GM20000 (cell line): ENCODE measurements at places on chromosomes 13 and 19.

DNA sequence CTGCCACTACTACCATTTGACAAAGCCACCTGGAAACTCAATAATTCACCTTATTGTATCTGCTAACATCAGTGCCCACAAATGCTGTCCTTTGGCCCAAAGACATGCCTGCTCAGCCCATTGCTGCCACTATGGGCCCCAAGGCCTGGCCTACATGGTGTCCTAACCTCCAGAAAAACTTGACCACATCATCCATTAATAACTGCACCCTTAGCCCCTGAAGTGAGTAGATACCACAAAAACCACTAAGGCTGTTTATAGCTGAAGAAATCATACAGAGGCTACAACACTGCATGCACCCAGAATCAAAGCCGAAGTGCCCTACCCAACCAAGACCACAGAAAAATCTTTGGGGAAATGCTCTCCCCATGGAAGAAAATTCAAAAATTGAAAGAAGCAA lies 932.8 kb upstream of the SLITRK6 start:
- no peak for DNase-seq

- no peak for DNase-seq
These were observed 24.7 kb downstream of the MAP2K2 start for GRCh38 chr19:4099041-4099764.

GRCh38 chr19:14487370-14488125 lies 8.4 kb downstream of the GIPC1 start:
- no peak for DNase-seq

DNA sequence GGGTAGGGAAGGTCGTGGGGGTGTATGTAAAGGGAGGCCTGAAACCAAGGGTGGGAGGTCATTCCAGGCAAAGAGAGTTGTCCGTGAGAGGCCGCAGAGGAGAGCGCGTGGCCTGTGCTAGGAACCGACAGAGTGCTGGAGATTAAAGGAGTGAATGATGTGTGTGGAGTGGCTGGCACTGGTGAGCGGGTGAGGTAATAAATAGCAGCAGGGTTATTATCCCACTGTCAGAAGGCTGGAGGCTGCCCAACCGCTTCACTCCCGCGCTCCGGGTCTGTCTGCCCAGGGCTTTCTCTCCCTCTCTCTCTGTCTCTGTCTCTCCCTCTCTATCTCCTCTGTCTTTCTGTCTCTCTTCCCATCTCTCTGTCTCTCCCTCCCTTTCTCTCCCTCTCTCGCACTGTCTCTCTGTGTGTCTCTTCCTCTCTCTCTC lies 17.4 kb downstream of the ZNF579 start:
- no peak for DNase-seq

DNA sequence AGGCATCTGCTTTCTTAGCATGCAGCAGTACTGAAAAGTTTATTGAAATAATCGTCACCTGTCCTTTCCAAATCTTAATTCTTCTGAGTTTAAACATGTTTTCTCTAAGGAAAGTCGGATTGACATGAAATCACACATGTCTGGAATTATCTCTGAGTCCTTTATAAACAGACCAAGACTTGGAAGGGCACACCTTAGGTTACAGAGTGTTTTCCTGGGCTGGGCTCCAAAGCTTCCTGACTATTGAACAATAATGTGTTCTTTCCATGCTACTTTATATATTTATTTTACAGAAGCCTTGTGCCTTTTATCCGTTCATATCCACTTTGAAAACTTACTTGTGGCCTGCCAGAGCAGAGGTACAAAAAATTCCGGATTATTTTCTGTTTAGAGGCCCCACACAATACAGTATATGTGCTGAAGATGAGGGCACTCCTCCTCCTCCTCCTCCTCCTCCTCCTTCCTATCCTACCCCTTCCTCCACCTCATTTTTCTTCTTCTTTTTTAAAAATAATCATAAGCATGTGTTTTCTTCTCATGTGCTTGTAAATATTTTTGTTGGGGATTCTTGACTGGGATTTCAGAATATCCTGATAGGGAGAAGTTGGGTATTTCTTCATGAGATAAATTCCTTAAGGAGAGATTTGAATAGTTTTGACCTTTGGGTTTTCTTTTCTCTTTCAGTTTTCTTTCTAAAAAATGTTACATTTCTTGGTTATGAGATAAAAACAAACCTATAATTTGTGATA lies 52.3 kb downstream of the LRCH1 start:
- no peak for DNase-seq

DNA sequence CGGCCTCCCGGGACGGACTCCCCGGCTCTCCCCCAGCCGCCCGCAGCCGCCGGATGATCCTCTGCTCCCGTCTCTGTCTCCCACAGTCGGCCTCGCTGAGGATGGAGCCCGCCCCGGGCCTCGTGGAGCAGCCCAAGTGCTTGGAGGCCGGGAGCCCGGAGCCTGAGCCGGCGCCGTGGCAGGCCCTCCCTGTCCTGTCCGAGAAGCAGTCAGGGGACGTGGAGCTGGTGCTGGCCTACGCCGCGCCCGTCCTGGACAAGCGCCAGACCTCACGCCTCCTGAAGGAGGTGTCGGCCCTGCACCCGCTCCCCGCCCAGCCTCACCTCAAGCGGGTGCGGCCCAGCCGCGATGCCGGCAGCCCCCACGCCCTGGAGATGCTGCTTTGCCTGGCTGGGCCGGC lies 6.8 kb downstream of the ADAT3 start:
- DNase-seq, result no peak

DNA sequence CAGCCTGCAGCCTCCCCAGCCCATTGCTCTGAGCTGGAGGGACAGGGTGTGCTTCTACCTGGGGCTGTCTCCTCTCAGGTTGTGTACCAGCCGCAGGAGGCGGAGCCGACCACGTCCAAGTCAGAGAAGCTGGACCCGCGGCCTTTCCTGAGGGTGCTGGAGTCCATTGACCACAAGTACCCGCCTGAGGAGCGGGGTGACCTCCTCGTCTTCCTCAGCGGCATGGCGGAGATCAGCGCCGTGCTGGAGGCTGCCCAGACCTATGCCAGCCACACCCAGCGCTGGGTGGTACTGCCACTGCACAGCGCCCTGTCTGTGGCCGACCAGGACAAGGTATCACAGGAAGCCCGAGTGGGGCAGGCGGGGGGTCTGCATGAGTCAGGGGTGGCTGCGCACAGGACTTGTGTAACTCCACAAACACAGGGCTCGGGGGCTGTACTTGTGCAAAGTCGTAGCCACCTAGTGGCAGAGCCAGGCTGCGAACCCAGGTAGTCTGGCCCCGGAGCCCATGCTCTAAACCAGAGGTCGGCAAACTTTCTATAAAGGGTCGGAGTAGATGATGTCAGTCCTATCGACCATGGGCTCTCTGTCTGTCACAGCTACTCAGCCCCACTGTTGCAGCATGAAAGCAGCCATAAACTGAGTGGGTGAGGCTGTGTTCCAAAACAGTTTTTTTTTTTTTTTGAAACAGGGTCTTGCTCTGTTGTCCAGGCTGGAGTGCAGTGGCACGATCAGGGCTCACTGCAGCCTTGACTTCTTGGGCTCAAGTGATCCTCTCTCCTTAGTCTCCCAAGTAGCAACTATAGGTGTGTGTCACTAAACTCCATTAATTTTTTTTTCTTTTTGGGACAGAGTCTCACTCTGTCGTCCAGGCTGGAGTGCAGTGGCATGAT lies 8.9 kb downstream of the DHX34 start:
- DNase-seq, result no peak

- no peak for DNase-seq
These were observed 3.7 kb downstream of the CDC34 start for GRCh38 chr19:535017-535835.

DNA sequence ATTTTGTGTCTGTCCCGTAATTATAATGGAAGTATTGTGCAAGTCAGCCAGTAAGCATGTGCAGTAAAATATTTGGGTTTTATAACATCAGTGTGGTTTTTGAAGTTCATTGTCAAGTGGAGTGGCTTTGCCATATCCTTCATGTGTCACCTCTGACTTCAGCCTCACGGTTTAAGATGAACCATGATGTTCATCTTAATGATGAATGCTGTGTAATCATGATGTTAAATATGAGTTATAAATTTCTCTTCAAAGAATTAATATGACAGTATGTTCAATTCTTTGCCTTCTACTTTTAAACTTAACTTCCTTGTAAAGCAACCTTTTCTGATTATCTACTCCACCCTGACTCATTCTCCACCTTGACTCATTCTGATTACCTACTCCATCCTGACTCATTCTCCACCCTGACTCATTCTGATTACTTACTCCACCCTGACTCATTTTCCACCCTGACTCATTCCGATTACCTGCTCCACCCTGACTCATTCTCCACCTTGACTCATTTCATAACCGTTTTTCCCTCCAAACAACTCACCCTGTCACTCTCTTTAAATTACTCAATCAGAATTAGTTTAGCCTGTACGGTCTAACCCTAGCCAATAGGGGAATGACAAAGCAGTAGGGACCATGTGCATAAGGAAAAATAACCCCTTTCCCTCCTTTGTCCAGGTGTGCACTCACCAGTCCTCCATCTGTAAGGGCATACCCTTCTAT lies 50.3 kb upstream of the ANKRD10 start:
- no peak for DNase-seq

DNA sequence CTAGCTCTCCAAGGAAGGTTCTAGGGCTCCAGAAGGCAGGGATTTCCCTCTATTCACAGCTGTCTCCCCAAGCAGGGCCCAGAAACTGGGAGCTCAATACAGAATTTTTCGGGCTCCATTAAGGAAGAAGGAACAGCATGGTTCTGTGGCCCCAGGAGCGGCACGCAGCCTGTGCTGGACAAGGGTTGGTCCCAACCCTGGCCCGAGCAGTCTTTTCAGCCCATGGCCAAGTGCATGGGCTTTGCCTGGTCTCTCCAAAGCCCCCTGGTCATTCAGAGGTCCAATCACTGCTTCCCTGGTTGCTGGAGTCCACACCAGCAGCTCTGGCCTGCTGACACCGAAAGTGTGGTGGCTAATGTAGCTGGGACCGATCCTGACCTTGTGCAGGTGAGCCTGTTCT lies 6.6 kb upstream of the PRKD2 start:
- no peak for DNase-seq

DNA sequence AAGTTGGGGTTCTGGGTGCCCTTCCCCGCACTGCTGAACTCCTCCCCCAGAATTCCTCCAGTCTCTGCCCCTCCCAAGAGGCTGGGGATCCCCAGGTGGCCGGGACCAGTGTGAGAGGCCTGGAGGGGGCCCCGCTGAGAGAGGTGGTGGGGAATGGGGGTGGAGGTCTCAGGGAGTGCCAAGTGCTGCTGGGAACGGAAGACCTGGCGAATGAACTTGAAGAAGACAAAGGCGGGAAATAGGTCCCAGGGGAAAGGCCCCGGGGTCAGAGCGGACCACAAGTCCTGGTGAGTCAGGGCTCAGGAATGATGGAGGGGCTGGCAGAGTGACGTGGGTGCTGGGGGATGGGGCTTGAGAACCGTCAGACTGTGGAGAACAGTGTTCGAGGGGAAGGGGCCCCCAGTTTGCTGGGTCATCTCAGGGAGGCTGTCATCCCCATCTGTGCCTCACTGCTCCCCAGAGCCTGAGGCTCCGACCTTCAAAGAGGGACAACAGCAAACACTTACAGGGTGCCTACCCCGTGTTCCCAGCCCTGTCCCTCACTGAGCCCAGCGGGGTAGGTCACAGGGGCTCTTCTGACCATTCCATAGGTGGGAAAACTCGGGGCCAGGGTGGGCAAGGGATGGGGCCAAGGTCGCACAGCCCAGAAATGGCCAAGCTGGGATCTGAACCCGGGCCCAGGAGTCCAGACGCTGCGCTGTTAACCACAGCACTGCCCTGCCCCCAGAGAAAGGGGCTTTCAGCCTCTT lies 16.0 kb upstream of the SEMA6B start:
- DNase-seq, result no peak

- DNase-seq, result no peak
These were observed 739.4 kb downstream of the LIG4 start for GRCh38 chr13:107475753-107476453.

DNA sequence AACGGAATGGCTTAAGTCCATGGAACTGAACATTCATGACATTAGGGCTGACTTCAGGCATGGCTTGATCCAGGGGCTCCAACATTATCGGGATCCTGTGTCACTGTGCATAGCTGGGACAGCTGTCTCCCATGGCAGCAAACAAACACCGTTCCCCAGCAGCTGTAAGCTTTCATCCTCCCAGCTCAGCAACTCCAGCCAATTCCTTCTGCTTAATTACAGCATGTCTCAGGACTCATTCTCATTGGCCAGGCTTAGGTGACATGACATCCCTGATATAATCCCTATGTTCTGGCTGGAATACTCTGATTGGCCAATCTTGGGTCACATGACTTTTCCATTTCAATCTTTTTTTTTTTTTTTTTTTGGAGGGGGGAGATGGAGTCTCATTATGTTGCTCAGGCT lies 10.9 kb upstream of the TLE5 start:
- DNase-seq, result no peak

- peak; percentile 69 for DNase-seq
These were observed 95.2 kb upstream of the CLDN10 start for GRCh38 chr13:95457294-95457693.

DNA sequence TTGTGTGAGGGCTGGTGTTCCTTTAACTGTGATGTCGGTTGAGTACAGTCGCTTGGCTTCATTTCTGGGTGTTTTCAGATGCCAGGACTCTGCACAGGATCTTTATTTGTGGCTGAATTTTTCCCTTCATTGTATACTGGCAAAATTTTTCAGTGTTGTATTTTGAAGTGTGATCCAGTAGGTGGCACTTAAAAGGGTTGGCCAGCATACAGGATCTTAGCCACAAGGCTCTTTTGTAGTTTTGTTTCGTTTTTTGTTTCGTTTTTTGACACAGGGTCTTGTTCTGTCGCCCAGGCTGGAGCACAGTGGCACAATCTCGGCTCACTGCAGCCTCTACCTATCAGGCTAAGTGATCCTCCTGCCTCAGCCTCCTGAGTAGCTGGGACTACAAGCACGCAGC lies 8.7 kb downstream of the FCAR start:
- DNase-seq, result peak; percentile 54

DNA sequence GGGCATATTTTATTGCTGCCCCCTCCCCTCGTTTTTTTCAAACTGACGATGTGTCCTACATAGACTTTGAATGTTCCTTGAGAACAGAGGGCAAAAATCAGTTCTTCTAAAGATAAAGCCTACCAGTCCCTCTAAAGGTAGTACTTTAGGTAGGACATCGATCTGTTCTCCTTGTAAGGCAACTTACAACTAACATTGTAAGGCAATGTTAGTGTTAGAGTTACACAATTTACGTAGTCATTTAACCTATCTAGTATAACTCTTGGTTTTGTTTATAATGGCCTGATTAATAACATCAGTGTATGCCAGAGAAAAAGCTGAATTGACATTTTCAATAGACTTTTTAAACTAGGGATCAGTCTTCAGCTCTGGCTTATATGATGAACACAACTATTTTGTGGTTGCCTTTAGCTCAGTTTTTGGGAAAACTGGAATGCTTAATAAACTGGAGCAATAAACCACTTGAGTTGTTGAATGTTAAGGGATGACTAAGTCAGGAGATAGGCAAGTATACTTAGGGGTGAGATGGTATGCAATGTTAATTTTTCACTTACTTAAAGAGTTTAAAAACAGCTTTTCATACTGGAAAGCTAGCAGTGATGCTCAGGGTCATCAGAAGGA lies 2.2 kb downstream of the NDFIP2 start:
- DNase-seq, result no peak

GRCh38 chr13:110398564-110399507 lies 91.8 kb downstream of the COL4A2 start:
- no peak for DNase-seq
